ENCODE measurements at places on chromosomes 1 and 21.

DNA sequence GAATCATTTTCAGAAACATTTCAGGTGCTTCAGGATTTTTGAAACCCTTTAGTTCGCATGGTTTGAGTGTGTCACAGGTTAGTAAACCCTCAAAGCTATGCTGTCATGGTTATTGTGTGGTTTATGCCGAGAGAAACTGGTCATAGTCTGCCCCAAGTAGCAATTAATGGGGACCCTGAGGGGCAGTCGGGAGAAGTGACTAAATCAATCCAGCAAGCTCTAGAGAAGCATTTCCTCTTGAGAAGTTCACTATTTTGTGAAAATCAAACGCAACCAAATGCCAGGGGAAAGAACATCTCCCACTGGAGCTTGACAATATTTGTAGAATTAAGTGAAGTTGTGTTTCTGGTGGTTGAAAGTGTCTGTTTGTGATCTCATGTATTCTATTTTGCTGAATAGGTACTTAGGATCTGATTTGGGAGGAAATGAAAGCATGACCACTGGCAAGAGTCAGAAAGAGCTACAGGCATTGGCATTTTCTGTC, 63.0 kb upstream of the BACH1 start:
- peak; percentile 55 for DNase-seq

DNA sequence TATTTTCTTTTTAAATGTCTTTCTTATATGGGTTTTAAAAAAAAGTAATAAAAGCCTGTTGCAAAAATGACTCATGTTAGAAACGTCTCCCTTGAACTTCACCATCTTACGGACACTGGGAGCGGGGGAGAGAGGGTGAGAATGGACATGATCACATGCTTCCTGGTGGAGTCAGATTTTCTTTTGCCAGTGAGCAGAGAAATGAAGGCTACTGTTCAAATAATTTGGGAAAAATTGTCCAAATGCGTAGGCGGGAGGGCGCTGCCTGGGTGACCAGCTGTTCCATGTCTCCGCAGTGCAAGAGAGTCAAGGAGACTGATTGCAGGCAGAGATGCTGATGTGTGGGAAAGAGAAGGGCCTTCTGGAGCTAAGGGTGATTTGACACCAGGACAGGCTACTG, 23.1 kb downstream of the EIF2D start:
- DNase-seq: no peak

- peak; percentile 84 for DNase-seq
Observed at GRCh38 chr1:181134543-181135436, 46.3 kb downstream of the IER5 start.

- DNase-seq: no peak
Observed at GRCh38 chr1:171834821-171835220, 6.5 kb upstream of the DNM3 start.

DNA sequence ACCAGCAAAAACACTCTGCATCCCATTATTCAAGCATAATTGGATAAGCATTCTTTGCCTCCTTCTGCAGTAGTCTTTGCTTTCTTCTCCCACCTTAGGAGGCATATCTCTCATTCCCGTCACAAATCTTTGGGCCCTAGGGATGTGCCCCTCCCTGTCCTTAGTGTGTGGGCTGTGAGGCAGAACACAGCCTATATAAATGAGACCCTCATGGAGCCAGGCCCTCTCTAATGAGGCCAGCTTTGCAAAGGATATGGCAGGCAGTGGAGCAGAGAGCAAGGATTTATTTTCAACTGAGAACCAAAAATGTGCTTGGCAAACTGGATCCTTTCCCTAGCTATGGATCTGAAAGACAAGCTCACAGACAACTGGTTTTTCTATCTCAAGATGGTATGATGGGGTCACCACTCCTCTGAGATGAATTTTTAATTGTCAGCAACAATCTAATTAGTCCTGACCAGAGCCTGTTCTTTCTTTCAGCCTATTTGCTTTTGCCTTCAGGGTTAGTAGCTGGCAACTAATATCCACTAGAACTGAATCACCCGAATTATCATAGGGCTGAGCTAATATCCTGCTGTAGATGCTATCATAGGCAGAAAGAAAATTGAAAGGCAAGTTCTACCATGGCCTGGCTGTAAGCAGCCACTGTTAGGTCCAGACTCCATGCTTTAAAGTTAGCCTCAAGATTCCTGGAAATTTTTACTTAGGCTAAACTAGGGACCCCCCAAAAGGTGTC, 134.2 kb downstream of the SYT2 start:
- no peak for DNase-seq

GRCh38 chr21:44874497-44875315, 1.2 kb upstream of the PTTG1IP start:
- peak; percentile 88 for DNase-seq

DNA sequence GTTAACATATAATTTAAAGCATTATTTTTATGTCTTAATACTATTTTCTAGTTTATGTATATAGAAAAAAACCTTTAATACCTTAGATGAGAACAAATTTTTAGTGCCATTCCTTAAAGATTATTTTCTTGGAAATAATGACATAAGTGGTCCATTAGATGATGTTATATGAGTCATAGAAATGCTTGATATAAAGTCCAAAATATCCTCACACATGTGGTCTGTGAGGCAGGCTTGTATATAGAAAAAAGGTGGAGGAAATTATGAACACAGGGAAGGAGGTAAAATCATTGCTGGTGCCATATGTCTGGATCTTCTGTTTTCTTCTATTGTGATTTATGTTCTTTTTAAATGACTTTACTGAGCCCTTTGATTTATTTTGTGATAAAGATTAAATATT, 79.3 kb downstream of the MAP3K7CL start:
- DNase-seq: no peak

- no peak for DNase-seq
Observed at GRCh38 chr1:89759036-89759435, 61.8 kb upstream of the LRRC8D start.

GRCh38 chr1:226888021-226888420, 17.6 kb downstream of the PSEN2 start:
- DNase-seq: no peak

DNA sequence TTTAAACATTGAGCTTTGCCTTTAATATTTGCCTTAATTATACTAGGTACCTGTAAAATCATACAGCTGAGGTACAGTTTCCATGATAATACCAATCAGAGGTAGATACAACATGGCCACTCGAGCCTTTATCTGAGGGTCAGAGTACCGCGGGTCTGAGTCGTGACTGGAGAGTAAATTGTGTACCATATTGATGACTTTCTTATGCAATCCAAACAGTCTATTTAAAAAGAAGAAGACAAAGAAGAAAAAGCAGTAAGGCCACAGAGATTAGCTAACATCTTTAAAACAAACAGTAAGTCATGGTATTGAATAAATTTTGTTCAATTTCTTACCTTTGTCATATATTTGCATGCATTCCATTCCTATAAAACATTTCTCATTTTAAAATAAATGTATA, 68.1 kb upstream of the ANGPTL3 start:
- no peak for DNase-seq

GRCh38 chr21:29091033-29091432, 17.6 kb upstream of the CCT8 start:
- DNase-seq: peak; percentile 48

DNA sequence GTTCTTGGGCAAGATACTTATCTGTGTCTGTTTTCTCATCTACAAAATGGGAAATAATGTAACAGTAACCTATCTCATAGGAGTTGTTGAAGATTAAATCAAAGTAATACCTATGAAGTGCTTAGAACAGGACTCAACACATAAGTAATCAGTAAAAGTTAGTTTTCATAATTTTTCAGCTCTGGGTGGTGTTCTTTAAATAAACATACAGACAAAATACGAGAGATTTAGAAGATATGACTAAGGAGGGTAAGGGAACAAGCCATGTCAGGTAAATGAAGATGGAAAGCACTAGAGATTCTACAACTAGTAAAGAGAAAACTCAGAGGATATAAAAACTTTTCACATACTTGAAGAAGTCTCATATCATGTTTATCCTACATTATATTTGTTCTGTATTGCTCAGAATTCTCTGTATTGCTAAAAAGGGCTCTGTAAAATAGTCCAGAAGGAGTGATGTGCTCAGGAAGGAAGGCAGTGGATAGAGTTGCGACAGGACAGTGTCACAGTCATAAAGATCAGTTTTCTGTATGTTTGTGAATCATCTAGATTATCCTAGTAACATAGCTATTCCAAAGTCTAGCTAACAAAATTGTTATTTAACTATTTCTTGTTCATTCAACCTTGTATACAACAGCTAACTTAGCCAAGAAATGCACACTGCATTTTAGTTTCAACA, 16.0 kb downstream of the LIN9 start:
- no peak for DNase-seq

GRCh38 chr21:44709426-44710293, 1.7 kb downstream of the TSPEAR start:
- DNase-seq: no peak

DNA sequence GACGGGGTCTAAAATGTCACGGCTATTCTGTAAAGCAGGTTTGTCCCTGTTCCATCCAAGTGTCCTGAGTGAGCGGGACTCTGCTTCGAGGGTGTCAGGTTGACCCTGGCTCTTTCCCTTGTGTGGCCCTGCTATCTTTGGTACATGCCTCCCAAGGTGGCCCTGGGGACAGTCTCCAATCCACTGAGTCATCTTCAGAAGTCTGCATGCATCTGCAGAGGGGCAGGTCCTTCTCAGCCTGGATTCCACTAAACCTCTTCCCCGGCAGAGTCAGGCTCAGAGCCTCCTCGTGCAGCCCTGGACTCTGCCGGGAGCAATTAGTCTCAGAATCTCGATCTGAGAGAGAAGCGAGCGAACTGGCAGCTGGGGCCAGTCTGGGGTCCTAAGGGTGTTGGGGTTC, 50.1 kb upstream of the KCNJ15 start:
- DNase-seq: no peak

GRCh38 chr1:12284486-12284885, 54.7 kb downstream of the VPS13D start:
- DNase-seq: no peak

DNA sequence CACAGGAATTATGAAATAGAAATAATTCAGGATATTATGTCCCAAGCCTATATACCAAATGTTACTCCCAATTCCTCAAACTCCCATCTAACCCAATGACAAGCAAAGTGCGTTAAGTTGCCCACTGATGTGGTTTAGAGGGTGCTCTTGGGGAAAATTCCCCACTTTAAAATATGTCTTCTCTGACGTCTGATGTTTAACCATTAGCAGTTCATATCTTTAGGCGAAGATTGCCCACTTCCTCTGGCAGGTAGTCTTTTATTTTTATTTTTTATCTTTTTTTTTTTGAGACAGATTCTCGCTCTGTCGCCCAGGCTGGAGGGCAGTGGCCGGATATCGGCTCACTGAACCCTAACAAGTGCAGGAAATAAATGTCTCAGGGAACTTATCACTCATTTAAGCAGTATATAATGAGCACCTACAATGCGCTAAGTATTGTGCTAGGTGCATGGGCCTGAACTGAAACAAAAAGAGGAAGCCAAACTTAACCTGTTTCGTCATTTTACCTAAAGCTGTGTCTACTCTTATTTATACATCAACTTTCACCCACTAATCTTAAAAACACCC, 1.3 kb upstream of the LYST start:
- DNase-seq: no peak

GRCh38 chr1:38785285-38786039, 74.1 kb downstream of the RRAGC start:
- DNase-seq: no peak

DNA sequence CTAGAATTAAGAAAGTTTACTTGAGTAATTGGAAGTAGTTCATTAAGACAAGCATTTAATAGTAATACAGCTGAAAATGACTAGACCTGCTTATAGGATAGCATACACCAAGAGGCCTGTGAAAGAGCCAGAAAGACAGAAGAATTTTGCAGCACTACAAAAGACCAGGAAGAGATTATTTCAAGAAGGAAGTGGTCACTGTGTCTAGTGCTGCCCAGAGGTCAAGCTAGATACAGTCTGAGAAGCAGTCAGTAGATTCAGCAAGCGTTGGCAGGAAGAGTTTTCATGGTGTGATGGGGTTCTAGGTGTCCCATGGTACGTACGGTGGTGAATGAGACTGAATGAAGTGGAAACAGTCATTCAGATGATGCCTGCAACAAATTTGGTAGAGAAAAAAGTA, 31.5 kb downstream of the RGS8 start:
- DNase-seq: no peak

DNA sequence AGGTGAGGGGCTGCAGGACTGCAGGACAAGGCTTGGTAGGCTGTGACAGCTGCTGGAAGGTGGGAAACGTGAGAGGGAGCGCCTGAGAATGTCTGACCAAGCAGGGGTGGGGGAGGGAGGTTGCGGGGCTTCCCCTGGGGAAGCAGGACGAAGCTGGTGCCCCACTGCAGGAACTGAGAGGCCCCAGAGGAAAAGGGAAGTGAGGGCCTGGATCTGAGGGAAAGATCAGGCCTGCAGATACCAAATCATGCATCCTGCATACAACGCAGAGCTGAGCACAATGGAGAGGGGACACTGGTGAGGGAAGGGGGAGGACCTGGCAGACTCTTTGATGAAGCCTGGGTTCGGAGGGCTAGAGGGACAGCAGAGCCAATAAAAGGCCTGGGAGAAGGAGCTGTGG, 65.7 kb upstream of the BACE2 start:
- no peak for DNase-seq
